ENCODE measurements at places on chromosomes 4 and X.

GRCh38 chr4:35653451-35653850, 590.9 kb downstream of the ARAP2 start:
- DNase-seq: no peak

DNA sequence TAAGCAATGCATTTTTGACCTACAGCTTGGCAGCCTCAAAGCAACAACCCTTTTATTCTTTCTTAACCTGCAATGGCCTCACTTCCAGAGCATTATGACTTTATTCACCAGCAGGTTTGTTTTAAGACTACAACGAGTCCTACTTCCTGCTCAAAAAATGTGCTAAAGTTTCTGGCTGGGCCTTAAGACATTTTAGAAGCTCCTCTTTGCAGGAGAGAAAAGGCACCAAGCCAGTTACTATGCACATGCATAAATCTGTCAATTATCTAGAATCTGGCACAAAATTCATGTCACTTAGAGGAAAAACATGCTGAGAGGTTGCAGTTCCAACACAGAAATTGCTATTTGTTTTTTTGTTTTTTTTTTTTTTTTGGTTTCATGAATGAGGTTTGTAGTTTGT, 223.0 kb upstream of the EPHA5 start:
- no peak for DNase-seq

DNA sequence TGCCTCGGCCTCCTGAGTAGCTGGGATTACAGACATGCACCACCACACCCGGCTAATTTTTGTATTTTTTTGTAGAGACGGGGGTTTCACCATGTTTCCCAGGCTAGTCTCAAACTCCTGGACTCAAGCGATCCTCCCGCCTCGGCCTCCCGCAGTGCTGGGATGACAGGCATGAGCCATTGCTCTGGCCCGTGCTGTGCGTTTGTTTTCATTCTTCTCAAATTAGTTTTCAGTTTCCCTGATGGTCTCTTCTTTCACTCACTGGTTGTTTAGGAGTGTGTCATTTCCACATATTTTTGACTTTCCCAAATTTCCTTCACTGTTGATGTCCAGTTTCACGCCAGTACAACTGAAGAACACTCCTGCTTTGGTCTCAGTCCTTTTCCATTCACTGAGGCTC, 31.8 kb downstream of the SH3TC1 start:
- DNase-seq: no peak

DNA sequence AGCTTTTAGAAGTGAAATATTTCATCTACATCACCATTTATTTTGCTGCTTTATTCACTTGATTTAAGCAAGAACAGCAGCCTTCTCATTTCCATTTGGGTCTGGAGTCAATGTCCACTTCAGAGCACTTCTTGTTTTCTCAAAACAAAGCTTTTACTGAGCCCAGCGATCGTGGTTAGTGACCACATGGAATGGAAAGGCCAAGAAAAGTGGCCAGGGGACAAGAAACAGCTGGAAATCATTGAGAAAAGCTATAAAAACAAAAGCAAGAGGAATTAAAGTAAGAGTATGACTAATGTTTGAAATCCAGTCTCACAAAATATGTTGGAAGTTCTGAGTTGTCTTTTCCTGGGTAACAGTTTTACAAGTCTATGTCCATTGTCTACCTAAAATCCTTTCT, 328.4 kb upstream of the INTU start:
- no peak for DNase-seq

DNA sequence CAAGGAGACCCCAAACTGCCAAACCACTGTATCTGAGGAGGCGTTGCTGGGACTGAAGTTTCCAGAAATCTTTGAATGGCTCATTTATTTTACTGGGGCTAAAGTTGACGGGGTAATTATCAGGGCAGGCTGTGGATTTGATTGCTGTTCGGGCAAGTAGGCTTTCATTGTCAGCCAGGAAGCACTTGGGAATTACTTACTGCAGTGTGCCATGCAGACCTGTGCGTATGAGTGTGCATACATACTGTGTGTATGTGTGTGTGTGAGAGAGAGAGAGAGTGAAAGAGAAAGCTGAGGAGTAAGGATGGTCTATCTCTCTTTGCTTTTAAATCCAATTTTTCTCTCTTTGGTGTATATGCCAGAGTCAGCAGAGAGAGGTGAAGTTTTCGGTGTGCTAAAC, 122.7 kb downstream of the NPNT start:
- DNase-seq: no peak

DNA sequence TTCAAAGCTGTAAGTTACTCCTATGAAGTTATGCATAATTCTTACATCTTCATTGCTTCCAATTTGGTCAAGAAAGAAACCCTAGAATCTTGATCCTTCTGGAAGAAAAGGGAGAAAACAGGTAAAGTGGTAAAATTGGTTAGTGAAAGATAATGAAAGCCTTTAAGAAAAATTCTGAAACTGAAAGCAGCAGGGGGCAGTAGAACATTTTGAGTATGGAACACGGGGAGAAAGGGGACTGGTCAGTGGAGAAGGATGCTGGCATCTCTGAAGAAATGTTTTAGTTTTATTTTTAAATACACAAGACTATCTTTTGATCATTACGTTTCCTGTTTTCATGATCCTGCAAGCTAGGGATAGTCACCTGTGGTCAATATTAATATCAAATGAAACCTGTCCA, 54.3 kb downstream of the SLIT2 start:
- no peak for DNase-seq

GRCh38 chrX:24963823-24964222, 51.9 kb downstream of the ARX start:
- no peak for DNase-seq

DNA sequence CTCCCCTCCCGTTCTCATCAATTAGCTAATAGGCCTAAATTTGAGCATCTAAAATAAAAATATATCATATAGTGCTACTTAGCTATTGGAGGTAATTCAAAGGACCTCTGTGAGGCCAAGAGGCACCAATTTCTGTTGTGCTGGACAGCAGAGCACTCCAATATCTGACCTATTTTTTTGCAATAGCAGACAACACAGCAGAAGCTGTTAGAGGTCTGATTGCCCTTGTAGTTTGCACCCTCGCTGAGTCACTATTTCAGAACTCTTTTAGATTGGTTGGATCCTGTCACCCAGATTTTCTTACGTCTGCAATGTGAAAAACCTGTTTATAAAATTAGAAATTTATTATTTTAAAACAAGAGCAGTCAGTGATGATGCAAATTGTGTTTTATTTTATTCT, 184.1 kb downstream of the CEP135 start:
- no peak for DNase-seq

DNA sequence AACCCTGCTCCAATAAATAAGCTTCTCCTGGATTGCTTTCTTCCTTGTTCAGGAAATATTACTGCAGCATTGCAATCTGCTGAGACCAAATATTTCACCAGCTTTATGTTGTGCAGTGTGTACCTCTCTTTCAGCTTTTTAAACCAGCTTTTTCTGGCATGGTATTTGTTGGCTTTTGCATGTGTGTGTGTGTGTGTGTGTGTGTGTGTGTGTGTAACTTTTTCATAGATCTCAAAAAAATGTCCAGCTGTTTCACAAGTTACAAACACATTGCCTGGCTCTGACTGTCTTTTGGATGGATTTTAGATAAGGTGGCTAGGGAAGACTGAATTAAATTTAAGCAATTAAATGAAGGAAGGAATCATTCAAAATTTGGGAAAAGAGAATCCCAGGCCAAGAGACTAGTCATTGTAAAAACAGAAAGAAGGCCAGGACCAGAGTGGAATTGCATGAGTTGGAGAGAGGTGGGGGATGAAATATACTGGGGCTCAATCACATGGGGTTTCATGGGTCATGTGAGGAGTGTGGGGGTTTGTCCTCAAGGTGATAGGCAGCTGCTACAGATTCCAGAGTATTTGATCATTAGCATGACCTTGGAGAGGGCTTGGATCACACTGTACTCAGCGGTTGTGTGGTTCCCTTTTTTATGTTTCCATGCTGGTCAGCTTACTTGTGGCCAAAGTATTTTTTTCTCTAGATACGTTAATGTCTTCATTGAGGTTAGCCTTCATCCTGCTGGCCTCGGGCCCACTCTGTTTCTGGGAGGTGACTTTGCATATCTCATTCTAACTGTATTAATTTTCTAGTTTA, 357.7 kb upstream of the BOD1L1 start:
- peak; percentile 73 for DNase-seq

DNA sequence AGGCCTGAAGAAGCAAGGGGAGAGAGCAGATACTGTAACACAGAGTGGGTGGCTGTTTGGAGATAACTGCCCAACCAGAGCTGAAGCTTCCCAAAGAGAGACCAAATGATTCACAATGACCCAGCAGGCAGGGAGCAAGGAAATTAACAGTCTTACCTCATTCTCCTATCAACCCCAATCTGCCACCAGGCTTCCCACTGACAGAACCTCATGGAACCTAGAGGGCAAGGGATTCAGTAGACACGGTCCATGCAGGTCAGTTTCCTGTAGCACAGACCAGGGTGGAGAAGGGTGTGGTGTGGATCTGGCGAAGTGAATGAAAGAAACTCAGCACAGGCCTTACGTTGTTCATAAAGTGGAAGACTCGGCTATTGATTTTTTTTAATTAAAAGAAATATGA, 60.7 kb upstream of the ALB start:
- no peak for DNase-seq

GRCh38 chr4:78803983-78804382, 27.8 kb downstream of the BMP2K start:
- DNase-seq: no peak

DNA sequence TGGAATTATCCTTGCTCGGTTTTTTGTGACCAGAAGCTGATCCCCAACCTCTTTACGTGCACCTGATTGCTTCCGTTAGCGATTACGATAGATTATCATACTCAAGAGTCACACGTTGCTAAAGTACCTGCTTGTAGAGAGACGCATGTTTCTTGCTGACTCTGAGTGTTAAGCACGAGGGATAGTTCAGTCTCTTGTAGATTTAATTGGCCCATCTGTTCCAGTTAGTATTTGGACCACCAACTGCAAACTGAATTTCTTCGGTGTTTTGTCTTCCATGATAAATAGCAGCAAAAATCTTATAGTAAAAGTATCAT, 516 bp upstream of the COX18 start:
- DNase-seq: no peak

DNA sequence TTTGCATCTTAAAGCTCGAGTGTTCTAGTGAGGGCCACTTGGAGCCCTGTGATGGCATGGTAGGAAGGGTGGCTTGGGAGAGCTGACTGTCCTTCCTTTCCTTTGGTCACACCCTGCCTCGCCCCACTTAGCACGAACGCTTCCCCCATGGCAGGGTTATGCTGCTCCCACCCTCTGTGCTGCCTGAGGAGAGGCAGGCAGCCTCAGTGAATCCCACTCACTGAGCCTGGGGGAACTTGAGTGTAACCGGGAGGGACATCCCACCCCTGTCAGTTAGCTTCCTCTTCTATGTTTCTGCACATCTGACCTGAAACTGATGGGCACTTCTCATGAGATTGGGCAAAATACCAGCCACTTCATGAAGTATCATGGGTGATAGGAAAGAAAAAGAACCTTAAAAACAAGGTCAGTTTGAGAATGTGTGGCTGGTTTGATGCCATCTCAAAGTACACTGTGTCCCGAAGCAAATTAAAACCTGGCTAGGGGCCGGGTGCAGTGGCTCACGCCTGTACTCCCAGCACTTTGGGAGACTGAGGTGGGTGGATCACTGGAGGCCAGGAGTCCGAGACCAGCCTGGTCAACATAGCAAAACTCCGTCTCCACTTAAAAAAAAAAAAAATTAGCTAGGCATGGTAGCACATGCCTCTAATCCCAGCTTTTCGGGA, 10.1 kb downstream of the TKTL1 start:
- no peak for DNase-seq

- no peak for DNase-seq
Measured at GRCh38 chr4:189001971-189002450, 862.8 kb downstream of the TRIML1 start.

DNA sequence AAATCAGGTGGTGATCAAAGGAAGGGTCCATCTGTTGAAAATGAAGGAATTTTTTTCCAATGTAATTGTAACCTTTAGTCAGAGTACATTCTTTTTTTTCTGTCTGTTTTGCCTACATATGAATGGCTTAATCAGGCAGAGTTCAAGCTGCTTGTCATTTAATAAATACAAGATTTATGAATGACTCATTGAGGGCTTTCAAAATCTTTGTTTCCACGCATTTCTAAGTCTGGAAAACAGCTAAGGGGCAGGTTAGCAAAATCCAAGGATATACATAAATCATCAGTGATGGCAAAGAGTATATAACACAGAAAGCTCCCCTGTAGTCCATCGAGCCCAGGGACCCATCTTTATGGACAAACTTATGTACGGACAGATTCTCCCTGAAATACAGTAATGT, 1.8 kb downstream of the CA5B start:
- no peak for DNase-seq

DNA sequence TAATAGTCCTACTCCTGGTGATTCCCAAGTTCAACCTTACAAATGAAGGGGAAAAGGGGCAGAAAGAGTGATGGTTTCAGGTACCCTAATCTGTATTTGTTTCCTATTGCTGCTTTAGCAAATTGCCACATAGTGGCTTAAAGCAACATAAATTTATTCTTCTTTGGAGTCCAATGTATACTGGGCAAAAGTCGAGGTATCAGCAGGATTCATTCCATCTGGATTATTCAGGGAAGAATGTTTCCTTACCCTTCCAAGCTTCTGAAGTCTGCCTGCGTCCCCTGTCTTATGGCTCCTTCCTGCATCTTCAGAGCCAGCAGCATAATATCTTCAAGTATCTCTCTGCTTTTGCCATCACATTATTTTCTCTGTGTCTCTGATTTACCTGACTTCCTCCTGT, 10.3 kb upstream of the BST1 start:
- DNase-seq: no peak

GRCh38 chrX:1873671-1874070, 258.8 kb downstream of the ASMT start:
- no peak for DNase-seq

DNA sequence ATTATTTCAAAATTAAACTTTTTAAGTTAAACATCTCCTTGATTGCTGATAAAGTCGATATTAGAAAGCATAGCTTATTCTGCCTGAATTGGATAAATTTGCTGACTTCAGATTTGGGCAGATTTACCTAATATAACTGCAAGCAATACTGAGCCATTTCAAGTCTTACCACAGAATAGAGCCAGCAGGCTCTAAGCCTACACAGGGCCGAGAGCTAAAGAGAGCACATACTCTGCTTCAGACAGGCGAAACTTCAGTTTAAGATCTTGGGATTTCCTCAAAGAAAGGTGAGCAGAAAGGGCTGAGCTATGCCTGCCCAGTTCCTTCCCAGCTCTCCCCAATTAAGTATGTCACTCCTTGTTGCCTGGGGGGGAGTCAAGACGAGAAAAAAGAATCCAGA, 240.6 kb upstream of the NOCT start:
- DNase-seq: no peak

- no peak for DNase-seq
Measured at GRCh38 chr4:3283916-3284315, 8.9 kb upstream of the RGS12 start.

GRCh38 chr4:71156616-71157015, 163.2 kb downstream of the DCK start:
- no peak for DNase-seq

- no peak for DNase-seq
Measured at GRCh38 chr4:121817006-121817405, 6.7 kb downstream of the CCNA2 start.
